A375 (cell line): ENCODE measurements at places on chromosomes 5 and 9. TPM values are rescaled to one million over a fixed set of nuclear protein-coding genes. Genes with fewer than 3 reads are reported as not detected.

The ORM2 gene
- not detected in 2 replicates for total RNA-seq

The GRM6 gene
- not detected in 2 replicates for total RNA-seq

The SHISAL2B gene
- total RNA-seq, result not detected in 2 replicates

The ZNF79 gene
- total RNA-seq, result 3.3 and 3.9 TPM in 2 replicates

The OR1Q1 gene
- not detected in 2 replicates for total RNA-seq

The CDH6 gene
- 1.8 TPM in 2 replicates for total RNA-seq

The F2RL2 gene
- total RNA-seq, result 4.0 and 4.7 TPM in 2 replicates

The HRCT1 gene
- 7.3 and 10.7 TPM in 2 replicates for total RNA-seq

The GLRA1 gene
- not detected in 2 replicates for total RNA-seq

The CARTPT gene
- total RNA-seq, result not detected in 2 replicates

The SLC46A2 gene
- total RNA-seq, result not detected in 2 replicates

The BTNL8 gene
- 0.57 and 0.72 TPM in 2 replicates for total RNA-seq

The LIX1 gene
- total RNA-seq, result not detected in 2 replicates

The F12 gene
- total RNA-seq, result 5.4 and 5.5 TPM in 2 replicates

The LTC4S gene
- total RNA-seq, result 1.2 TPM in 1 of 2 replicates, not detected in the other

The OTULINL gene
- 1.3 and 1.7 TPM in 2 replicates for total RNA-seq

The KYAT1 gene
- total RNA-seq, result 11.1 and 13.8 TPM in 2 replicates

The RMND5B gene
- total RNA-seq, result 24.3 and 32.3 TPM in 2 replicates

The GRIN3A gene
- not detected in 2 replicates for total RNA-seq

The RNF224 gene
- 0.05 and 0.94 TPM in 2 replicates for total RNA-seq

The SLC6A3 gene
- not detected in 2 replicates for total RNA-seq

The SPATA31D4 gene
- not detected in 2 replicates for total RNA-seq
